ENCODE measurements at places on chromosomes 12 and 14. TPM values are rescaled to one million over a fixed set of nuclear protein-coding genes. Genes with fewer than 3 reads are reported as not detected.

DNA sequence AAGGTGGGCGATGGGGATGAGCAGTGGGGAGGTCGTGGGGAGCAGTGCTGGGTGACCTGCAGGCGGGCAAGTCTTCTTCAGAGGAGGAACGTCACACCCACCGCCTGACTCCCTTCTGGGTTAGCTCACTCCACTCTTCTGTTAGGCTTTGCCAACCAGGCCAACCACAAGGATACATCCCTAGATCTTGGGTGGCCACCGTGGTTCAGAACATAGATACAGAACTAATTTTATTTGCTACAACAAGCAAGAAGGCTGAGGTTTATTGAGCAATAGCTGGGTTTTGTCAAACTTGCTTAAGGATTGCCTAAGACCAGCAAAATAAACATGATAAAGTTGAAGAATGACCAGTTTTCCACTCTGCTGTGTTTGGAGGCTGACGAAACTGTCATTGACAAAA is 109.4 kb downstream of the DACT1 start:
- H3K27me3 ChIP-seq, result no peaks in the 10 kb centered on the region
- DNase-seq, result no peak
- no peak overlapping the region for H3K27ac ChIP-seq
- H3K4me3 ChIP-seq, result no peak overlapping the region
- H3K4me1 ChIP-seq, result peaks cover 22% of the 10 kb centered on the region

- no peak overlapping the region for H3K27ac ChIP-seq
- H3K4me1 ChIP-seq, result no peaks in the 10 kb centered on the region
- no peaks in the 10 kb centered on the region for H3K27me3 ChIP-seq
- no peak for DNase-seq
These were observed 345.0 kb downstream of the ATP23 start for GRCh38 chr12:58286353-58286752.

DNA sequence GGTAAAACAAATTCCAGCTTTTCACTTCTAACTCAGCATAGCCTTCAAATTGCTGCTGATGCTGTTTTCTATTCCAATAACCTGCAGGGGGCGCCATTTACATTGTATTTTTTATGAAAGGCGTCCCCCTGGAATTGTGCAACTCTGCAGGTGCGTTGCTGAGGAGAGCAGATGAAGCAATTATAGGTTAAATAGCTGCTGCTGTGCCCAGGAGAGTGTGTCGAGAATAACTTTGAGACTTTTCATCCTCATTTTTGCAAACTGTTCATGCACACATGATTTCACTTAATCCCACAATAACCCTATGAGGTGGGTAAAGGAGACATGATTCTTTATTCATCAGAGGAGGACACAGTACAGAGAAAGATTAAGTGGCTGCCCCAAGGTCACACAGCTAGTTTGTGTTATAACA is 75.7 kb downstream of the MYRFL start:
- H3K36me3 ChIP-seq, result no peaks in the 10 kb centered on the region
- no peak for DNase-seq
- H3K4me3 ChIP-seq, result no peak overlapping the region
- H3K27ac ChIP-seq, result no peak overlapping the region

DNA sequence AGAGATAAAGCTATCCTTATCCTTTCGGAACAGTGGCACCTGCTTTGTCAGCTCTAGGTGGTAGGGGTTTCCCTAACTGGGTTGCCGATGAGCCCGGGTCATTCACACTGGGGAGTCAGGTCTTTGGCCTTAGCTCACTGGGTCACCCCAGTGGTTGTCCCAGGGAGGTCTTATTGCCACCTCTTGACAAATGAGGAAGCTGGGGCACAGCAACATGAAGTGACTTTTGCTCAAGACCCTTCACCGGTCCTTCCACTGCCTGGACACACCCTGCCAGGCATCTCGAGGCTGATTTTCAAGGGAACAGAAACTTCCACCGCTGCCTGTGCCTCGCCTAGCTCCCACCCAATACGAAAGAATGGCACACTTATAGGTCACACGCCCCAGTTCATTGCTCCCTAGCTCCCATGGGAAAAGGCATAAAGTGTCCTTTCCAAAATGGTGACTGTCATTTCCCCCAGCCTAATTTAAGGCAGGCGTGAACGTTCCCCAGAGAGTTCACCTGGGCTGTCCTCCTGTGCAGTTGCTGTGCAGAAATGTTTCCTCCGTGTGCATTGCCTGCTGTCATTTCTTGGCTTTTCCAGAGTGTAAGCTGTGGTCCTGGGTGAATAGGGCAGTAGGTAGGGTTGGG is 156.1 kb upstream of the CCND2 start:
- peaks cover 27% of the 10 kb centered on the region for H3K4me1 ChIP-seq
- no peak overlapping the region for H3K27ac ChIP-seq
- peaks cover 44% of the 10 kb centered on the region for H3K27me3 ChIP-seq
- no peaks in the 10 kb centered on the region for H3K36me3 ChIP-seq

- H3K27me3 ChIP-seq, result no peaks in the 10 kb centered on the region
- DNase-seq, result no peak
- H3K4me1 ChIP-seq, result peaks cover 93% of the 10 kb centered on the region
- H3K36me3 ChIP-seq, result no peaks in the 10 kb centered on the region
- H3K27ac ChIP-seq, result peak overlapping the region; percentile 82
- H3K4me3 ChIP-seq, result no peak overlapping the region
These were observed 45.5 kb upstream of the EML1 start for GRCh38 chr14:99747582-99748330.

GRCh38 chr12:78232756-78233155 is 402.1 kb downstream of the NAV3 start:
- no peaks in the 10 kb centered on the region for H3K27me3 ChIP-seq
- H3K4me1 ChIP-seq, result no peaks in the 10 kb centered on the region
- no peak overlapping the region for H3K4me3 ChIP-seq

DNA sequence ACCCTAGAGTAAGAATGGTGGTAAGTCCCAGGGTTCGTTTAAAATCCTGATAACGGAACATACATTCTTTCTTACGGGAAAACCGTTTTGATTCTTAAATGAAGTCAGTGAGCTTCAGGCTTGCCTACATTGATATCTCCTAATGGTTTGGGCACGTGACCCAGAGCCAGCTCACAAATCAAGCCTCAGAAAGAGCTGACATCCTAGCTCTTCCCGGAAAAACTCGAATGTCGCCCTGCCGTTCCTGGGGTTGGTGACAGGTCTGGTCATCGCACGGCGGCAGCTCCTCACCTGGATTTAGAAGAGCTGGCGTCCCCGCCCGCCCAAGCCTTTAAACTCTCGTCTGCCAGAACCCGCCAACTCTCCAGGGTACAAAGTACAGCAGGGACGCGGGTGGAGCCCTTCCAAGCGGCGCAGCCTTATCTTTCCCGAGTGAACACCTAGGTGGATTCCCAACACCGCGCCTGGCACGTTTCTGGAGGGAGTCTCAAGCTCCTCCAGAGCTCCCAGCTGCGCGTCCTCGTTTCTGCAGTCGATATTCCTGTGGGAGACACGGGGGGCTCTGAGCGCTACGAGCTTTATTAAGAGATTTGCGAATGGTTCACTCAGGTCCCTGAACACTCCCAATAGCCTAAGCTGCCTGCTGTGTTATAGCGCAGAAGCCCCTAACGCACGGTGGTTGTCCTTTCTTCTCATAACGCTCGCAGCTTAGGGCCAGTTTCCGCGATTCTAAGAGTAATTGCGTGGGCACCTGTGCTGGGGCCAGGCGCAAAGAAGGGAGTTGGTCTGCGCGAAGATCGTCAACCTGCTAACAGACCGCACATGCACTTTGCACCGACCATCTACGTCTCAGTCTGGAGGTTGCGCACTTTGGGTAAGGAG is at the start of gene SSTR1:
Gene SSTR1 (plus strand): TSS at position 169 of the 882 bp plus-strand sequence. CDS start 1,486 bp downstream, outside the sequence.
- H3K27ac ChIP-seq, result no peak within 1 kb of the TSS
- peaks cover 8% of the 10 kb centered on the region for H3K27me3 ChIP-seq
- DNase-seq, result no peak
- no peaks in the 10 kb centered on the region for H3K36me3 ChIP-seq
- H3K4me3 ChIP-seq, result peak within 1 kb of the TSS; percentile 41
- peaks cover 44% of the 10 kb centered on the region for H3K4me1 ChIP-seq

GRCh38 chr12:89384050-89384758 is 31.9 kb upstream of the DUSP6 start:
- peaks cover 56% of the 10 kb centered on the region for H3K4me1 ChIP-seq
- H3K4me3 ChIP-seq, result peak overlapping the region; percentile 23
- DNase-seq, result no peak

GTF2A1 gene
- total RNA-seq, result 28.7 TPM

RTRAF gene
- total RNA-seq, result 72.7 TPM

ADSS1 gene
- 7.9 TPM for total RNA-seq

PNMA1 gene
- 60.6 TPM for total RNA-seq

CLEC1B gene
- not detected for total RNA-seq
